ENCODE measurements at places on chromosomes 7 and 10. TPM values are rescaled to one million over a fixed set of nuclear protein-coding genes. Genes with fewer than 3 reads are reported as not detected.

MMP21 gene
- total RNA-seq: not detected

GRCh38 chr10:65394502-65395297 lies 1531.1 kb upstream of the LRRTM3 start:
- H3K4me1 ChIP-seq: no peaks in the 10 kb centered on the region
- no peak for DNase-seq
- H3K4me3 ChIP-seq: no peak overlapping the region
- no peaks in the 10 kb centered on the region for H3K27me3 ChIP-seq
- H3K27ac ChIP-seq: no peak overlapping the region

- no peaks in the 10 kb centered on the region for H3K4me1 ChIP-seq
- no peak for DNase-seq
- H3K27ac ChIP-seq: no peak overlapping the region
- no peak overlapping the region for H3K4me3 ChIP-seq
Observed at GRCh38 chr10:129861776-129862531, 102.1 kb downstream of the EBF3 start.

DNA sequence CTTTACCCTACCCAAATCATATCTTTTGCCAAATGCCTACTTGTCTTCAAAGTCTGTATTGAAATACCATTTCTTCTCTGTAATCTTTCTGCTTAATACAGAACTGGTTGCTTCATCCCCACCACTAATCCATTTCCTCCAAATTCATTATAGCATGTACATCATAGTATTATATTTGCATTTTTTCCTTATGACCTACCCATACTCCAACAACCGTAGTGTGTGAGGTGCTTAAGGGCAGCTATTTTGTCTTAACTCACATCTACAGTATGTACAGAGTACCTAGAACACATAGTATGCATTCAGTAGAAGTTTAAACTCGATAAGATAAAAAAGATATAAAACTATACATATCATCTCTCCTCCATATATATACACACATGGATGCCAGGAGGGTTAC lies 23.7 kb downstream of the ACSL5 start:
- no peak overlapping the region for H3K27ac ChIP-seq
- DNase-seq: no peak
- H3K4me1 ChIP-seq: peaks cover 12% of the 10 kb centered on the region
- H3K36me3 ChIP-seq: peaks cover 37% of the 10 kb centered on the region
- no peaks in the 10 kb centered on the region for H3K27me3 ChIP-seq
- H3K4me3 ChIP-seq: no peak overlapping the region

- no peak overlapping the region for H3K27ac ChIP-seq
- H3K36me3 ChIP-seq: no peaks in the 10 kb centered on the region
Observed at GRCh38 chr10:49089557-49090188, 25.6 kb downstream of the VSTM4 start.
